ENCODE measurements at places on chromosomes 7 and 10. TPM values are rescaled to one million over a fixed set of nuclear protein-coding genes. Genes with fewer than 3 reads are reported as not detected.

GRCh38 chr10:11615396-11615795 is 3.9 kb upstream of the USP6NL start:
- no peak for DNase-seq

DNA sequence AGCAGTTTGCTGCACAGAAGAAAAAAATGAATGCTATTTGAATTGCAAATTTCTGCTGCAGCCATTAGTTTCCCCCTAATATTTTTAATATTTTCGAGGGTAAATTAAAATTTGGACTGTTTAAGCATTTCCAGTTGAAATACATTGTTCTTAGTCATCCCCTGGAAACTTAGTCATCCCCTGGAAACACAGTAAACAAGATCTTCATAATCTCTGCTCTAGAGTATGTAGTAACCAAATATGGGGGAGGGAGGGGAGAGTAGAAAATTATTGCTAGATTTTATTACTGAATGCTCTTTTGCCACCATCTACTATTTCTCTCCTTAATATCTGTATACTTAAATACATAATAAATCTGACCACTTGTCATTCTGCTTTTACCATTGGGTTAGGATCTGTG is 1053.3 kb downstream of the SORCS1 start:
- DNase-seq: no peak

DNA sequence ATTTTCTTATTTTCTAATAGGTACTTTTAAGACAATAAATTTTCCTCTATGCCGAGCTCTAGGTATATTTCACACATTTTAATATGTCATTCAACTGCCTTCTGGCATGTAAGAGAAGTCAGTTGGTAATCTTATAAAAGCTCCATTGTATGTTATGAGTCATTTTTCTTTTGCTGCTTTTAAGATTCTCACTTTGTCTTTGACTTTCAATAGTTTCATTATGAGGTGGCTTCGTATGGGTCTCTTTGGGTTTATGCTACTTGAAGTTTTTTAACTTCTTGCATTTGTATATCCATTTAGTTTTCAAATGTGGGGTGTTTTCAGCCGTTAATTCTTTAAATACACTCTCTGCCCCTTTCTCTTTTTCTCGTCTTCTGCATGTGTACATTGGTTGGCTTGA is 80.5 kb downstream of the ABCA13 start:
- no peak for DNase-seq

GRCh38 chr10:69202332-69202731 is 17.8 kb upstream of the HKDC1 start:
- no peak for DNase-seq

DNA sequence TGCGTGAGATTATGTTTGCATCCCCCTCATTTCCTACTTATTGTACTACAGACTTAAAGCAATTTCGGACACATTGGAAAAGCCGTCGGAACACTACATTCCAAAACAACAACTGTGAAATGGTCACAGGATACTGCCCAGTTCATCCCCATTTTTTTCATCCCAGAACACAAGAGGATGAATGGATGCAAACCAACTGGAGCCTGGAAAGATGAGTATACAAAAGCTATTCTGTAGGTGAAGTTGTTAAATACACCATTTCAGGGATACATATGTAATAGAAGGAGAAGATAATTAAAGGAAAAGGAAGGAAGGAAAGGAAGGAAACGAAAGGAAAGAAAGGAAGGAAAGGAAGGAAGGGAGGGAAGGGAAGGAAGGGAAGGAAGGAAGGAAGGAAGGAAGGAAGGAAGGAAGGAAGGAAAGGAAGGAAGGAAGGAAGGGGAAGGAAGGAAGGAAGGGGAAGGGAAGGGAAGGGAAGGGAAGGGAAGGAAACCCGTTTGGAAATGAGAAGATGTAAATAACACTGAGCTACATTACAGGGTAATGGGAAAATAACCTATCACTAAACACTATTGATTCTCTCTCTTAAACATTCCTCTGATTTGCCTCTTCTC is 48.6 kb upstream of the C7orf33 start:
- DNase-seq: no peak

- DNase-seq: no peak
Measured at GRCh38 chr10:29508554-29509244, 126.1 kb downstream of the SVIL start.

DNA sequence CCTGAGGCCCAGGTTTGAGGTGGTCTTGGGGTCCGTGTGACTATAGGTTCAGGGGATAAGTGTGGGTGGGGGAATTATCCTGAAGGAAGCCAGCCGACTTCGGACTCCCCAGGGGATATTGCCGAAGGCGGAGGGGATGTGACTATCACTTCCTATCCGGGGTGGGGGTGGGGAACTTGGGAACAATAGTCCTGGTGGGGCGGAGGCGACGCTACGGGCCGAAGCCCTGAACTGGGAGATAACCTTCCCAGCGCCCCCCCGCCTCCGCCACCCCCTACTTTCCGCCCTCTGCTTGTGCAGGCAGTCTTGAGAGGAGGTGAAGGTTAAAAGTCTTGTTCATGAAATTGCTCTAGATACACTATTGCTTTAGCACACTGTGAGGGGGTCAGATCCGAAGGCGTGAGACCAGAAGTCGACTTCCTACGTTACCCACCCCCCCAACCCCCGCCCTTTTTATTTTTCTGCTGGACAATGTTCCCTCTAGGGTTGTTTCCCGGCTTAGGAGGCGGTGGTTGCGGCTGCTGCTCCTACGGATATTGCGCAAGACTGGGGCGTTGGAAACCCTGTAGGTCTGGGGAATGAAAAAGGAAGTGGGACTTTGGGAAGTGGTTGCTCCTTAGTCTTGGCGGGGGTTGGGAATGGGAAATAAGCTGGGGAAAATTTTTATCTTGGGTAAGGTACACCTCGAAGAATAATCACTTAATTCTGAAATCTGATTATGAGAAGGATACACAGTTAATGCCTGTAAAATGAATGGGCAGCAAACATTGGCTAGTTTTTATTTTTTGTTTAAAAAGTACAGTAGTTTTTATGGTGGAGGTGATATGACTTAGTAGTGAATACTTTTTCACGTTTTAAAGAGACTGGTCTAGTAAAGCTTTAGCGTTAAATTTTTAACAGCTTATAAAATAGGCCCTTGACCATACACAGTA is 1.5 kb downstream of the PTPN12 start:
- peak; percentile 94 for DNase-seq

DNA sequence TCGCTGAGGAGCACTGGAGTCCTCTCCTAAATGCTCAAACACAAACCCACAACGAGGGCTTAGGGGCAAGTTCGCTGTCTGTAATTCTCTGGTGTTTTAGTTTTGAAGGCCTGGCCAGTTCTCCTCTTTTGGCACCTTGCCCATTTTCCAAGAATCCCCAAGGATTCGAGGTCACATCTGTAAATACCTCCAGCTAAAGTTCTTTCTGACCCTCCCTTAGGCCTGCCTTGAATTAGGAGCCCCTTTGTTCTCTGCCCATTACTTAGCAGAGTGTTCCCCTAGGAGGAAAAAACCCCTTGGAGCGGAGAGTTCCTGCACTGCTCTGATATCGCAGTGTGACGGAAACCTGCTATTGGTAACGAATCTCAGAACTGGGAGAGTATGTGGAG is 743 bp upstream of the PYROXD2 start:
- DNase-seq: peak; percentile 27

DNA sequence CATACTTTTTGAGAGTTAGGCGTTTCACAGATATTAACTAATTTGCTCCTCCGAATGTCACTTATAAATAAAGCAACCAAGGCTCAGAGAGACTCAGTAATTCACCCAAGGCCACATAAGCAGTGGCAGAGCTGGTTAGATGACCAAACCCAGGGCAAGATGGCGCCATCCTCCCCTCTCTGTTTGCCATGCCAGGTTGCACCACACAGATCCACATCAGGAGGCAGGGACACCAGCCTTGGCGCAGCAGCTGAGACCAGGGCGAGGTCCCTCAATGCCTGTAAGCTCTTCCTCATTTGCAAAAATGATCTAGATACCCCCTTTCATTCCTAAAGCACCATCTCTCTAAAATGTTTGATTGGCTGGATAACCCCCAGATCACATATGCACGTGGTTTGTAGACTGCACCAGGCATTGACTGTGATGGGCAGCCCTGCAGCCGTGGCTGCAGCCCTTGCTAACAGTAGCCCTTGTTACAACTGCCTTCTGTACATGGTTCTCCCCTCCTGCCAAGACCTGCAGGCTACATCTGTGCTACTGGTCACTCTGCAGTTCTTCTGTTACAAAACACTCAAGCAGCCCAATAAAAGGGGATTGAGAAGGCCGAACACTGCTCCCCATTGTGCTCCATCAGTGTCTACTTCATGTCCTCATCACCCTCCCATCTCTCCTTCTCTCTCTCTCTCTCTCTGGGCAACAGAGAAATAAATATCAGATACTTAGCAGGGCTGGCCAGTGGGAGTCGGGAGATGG is 298.6 kb downstream of the PRPF18 start:
- no peak for DNase-seq

RNF133 gene
- polyA plus RNA-seq: not detected

FOXP2 gene
- 14.4 TPM for polyA plus RNA-seq

CALY gene
- not detected for polyA plus RNA-seq

MCMBP gene
- polyA plus RNA-seq: 41.1 TPM

PRPS1L1 gene
- not detected for polyA plus RNA-seq
